ENCODE measurements at places on chromosomes 1 and 21.

GRCh38 chr1:21604208-21604957 is 64.8 kb downstream of the RAP1GAP start:
- DNase-seq, result no peak

- no peak for DNase-seq
Measured at GRCh38 chr1:225654688-225655508, 2.0 kb upstream of the ENAH start.

GRCh38 chr1:186272486-186272885 is 102.6 kb downstream of the TPR start:
- DNase-seq, result no peak

- DNase-seq, result no peak
Measured at GRCh38 chr1:186802388-186802787, 26.4 kb upstream of the PLA2G4A start.

- peak; percentile 40 for DNase-seq
Measured at GRCh38 chr1:225881959-225882693, at the start of gene TMEM63A. TMEM63A (minus strand) TSS chr1:225882380; CDS start chr1:225877580, 4,800 bp downstream.

- DNase-seq, result no peak
Measured at GRCh38 chr1:23343221-23344110, 618 bp downstream of the HNRNPR start.

DNA sequence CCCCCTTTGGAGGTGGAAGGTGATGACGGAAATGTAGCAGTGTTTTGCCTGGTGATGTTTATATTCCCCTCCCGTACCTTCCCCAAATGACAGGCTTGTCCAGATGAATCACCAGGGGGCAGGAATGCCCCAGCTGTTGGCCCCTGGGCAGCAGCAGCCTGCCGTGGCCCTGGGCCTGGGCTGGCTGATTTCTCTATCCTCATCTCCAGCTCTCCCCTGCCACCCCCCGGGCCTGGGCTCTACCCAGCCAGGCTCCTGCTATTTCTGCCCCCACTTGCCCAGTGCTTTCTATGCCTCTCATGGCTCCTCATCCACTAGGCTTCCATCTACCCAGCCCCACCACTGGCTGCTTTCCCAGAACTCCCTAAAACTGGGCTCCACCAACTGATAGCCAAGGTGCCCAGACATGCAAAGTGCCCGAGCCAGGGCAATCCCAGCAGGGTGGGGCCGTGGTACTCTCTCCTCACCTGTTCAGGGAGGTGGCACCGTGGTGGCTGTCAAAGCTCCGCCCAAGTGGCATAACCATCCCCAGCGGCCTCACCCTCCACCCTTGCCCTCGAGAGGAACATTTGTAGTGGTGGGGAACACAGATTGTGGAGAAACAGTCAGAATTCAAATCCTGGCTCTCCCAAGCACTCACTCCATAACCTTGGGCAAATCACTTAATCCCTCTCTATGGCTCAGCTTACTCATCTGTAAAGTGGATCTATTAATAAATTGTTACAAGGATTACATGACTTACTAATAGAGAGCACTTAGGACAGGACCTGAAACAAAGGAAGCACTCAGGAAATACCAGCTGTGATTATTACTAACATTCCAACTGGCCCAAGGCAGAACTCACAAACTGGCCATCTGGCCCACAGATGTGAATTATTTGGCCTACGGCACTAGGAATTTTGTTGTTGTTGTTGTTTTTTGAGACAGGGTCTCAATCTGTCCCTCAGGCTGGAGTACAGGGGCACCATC is 12.8 kb upstream of the ECE1 start:
- no peak for DNase-seq

- no peak for DNase-seq
Measured at GRCh38 chr1:197921235-197922069, 4.3 kb downstream of the LHX9 start.

DNA sequence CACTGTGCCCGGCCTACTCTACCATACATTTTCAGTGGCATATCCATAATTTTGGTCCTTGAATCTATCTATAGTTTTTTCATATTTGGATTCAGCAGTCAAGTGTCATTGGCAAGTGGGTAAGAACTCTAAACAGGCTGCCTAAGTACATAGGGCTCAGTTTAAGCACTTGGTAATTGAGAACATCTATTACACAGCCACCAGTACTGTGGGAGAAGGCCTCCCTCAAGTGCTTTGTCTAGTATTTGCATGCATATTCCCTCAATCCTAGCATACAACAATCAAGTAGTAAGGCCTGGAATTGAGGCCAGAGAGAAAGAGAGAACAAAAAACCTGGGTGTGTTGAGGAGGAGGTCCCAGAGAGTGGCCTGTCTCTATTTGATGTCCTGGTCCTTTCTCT is 325.2 kb downstream of the USP25 start:
- no peak for DNase-seq

GRCh38 chr1:116002781-116003420 is 26.6 kb downstream of the SLC22A15 start:
- no peak for DNase-seq

GRCh38 chr1:32014199-32014947 is 705 bp downstream of the KHDRBS1 start:
- DNase-seq, result no peak

DNA sequence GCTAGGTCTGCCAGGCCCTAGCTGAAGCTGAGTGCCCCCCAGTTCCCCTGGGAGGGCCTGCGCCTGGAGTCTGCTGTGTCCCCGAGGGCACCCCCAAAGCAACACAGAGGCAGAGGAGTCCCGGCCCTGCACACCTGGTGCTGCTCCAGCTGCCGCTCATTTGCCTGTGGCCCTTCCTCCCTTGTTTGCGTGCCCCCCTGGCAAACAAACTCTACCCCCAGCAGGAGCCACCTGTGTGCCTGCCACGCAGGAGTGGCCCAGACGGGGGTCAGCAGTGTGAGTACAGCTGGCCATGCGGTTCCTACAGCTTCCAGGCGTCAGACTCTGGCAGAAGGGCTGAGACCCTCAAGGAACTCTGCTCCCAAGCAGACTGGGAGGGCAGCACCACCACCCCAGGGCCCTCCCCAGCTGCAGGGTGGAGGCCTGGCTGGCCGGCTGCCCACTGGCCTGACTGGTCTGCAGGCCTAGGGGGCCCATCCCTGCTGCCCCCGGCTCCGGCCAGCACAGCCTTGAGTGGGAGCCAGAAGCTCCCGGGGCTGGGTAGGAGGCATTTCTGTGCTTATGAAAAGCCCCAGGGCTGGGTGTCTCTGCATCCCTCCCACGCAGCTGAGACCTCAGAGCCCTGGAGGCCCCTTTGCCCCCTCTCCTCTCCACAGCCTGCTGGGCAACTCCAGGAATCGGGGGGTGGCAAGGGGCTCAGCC is 563 bp upstream of the TAS1R3 start:
- DNase-seq, result no peak

DNA sequence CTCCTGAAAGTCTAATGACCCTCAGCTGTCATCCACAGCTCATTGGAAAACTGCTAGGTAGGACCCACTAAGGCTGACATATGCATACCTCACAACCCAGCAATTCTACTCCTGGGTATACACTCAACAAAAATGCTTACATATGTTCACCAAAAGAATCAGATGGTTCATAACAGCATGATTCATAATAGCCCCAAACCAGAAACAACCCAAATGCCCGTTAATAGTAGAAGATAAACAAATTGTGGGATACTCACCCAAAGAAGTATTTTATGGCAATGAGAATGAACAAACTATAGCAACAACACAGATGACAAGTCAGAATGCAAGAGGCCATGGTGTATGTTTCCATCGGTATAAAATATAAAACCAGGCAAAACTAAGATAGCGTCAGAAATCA is 124.6 kb downstream of the HLCS start:
- DNase-seq, result no peak

DNA sequence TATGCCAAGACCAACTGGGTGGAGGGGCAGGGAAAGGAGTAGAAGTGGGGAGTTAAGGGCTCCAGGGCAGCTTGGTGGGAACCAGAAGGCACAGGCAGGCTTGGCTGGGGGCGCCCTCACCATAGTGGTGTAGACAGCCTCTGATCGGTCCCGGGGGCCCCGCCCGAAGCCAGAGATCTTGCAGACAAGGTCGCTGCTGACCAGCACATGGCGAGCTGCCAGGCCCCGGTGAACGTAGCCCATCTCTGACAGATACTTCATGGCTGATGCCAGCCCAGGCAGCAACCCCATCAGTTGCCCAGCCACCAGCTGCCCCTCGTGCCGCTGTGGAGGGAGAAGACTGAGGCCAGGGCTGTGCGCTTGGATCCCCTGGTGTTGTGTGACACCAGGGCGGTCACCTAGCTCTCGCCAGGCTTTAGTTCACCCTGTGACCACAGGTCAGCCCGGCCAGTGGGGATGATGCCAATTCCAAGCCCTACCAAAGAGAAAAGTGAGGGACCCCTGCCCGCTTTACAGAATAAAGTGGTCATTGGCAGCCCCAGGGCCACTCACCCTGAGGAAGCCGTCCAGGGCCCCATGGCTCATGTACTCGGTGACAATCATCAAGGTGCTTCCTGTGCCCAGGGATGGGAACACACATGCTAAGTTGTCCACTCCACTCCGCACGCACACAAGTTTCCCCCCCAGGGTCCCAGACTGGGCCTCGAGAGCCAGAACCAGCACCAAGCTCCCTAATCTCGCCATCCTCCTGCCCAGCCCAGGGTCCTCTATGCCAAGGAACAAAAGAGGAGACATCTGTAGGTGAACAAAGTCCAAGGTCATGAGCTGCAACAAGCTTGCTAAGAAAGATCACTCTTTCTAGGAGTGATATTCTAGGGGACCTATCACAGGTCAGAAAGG is 28.2 kb downstream of the CDCA8 start:
- DNase-seq, result no peak

DNA sequence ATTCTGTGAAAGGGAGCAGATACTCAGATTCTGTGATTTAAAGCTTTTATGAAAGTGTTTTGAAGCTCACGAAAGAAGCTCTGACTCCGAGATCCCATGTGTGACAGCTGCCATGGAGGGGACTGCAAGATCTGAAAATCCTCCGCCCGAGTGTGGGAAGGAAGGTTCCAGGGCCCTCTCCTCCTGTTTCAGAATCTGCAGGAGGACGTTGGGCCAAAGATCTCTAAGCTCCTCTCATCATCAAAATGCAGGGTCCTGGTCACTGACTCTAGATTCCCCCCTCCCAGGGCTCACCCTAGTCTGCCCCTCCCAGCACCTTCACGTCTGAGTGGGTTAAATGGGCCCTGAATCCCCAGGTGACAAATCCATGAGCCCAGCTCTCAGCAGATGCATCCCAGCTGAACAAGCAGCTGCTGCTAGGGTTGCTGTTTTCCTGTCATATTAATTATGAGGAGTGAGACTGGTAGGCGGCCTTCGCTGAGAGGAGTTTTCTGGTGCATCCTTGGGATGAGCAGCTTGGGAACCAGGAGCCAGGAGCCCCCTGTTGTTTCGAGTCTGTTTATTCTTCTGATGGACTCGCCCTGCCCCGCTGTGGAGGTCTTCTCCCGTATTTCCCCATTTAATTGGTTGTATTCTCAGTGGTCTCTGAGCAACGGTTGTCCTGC is 402.0 kb downstream of the MATN1 start:
- DNase-seq, result no peak

- DNase-seq, result no peak
Measured at GRCh38 chr1:37174341-37174740, 140.0 kb upstream of the GRIK3 start.

DNA sequence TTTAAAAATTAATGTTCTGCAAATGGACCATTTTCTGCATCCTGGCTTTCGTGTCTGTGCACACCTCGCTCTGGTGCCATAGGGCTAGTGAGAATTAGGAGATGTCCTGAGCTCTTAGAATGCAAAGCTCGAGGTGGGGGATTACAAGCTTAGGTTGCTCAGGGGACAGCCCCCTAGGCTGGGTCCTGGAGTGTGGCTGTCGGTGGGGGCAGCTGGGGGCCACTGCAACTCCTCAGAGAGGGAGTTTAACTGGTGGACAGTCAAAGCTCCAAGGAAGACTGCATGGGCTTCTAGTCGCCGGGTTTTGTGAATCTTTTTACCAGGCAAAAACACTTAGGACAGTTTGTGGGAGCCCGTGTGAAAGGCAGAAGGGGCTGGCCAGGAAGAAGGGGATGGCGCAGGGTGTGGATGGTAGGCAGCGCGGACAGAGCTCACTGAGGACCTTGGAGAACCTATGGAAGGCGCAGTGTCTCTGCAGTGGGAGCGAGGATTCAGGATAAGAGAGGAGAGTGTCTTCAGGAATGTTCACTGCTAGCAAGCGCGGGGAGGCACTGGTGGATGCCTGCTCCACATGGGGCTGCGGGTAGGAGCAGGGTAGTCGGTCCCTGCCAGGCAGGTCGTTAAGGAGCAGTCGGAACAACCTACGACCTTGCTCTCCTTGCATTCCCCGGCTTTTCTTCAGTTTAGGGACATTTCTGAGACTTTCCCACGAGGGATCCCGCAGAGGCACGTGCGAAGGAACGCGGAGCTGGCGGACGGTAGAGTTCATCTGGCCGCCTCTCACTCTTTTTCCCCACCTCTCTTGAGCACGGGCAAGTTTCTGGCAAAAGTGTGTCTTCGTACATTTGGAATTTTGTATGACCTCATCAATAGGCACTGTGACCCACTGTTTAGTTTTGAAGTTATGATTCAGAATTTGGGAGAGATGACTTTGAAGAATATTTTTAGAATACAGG is 12.9 kb upstream of the KCNE1 start:
- DNase-seq, result no peak

GRCh38 chr21:32448803-32449594 is 36.5 kb downstream of the EVA1C start:
- no peak for DNase-seq

- no peak for DNase-seq
Measured at GRCh38 chr1:112358061-112358770, 37.8 kb upstream of the CTTNBP2NL start.

- DNase-seq, result no peak
Measured at GRCh38 chr1:93631626-93632365, 49.8 kb downstream of the BCAR3 start.

- no peak for DNase-seq
Measured at GRCh38 chr1:77718181-77718580, 35.7 kb upstream of the ZZZ3 start.

GRCh38 chr1:28895896-28896608 is 18.3 kb upstream of the EPB41 start:
- no peak for DNase-seq

DNA sequence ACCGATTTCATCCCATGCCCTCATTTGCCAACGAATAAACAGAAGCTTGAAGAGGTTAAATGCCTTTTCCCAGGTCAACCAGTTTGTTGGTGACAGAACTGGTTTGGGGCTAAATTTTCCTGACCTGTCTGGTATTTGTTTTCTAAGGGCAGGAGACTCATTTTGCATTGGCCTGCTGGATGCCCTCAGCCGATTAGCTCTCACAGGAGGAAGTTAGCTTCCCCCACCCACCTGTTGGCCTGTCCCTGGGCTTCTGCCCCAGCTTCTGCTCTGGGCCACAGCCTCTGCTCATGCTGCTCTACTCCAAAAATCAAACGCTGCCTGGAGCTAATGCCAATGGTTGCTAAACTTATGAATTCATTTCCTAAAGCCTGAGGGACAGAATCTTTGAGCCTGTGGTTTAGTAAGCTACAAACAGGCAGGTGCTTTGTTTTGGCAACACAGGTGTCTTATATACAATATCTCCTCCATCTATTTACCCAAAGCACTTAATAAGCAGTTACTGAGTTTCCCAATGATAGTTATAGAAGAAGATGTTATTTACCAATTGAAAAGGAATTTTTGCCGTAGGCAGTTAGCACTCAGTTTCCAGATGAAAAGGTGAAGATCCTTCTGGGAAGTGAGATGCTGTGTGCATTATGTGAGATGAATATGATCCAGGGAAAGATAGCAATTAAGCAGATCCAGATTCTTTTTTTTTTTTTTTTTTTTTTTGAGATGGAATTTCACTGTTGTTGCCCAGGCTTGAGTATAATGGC is 82.3 kb downstream of the TM2D1 start:
- DNase-seq, result no peak
